ENCODE measurements at places on chromosomes 3 and 15.

DNA sequence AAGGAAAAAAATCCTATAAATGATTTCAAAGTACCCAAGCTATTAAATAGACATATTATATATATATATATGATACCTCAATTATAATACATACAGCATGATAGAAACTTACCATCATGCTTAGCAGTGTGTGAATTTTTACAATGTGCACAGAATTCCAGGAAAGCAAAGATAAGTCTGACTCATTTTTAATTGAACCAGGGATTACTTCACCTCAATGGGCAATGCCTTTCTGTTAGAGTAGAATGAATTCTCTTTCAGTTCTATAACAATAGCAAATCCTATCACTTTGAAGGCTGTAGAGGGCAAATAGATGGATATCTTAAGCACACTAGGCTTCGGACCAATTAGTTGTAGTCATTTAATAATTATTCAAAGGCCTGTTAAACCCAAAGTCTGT, 54.8 kb upstream of the P3H2 start:
- no peak for DNase-seq

DNA sequence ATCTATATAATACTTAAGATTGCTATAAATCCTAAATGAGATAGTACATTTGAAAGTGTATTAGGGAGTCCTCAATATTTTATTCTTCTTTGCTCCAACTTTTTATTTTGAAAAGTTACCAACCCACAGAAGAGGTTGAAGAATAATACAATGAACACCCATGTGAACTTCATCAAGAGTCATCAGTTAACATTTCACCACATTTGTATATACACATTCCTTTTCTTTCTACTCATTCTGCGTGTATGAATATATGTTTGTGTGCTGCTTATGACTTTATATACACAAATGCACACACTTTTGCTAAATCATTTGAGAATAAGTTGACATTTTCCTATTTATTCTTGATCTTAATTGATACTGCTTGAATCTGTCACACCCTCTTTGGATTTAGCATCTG, 193.3 kb upstream of the CGNL1 start:
- DNase-seq = no peak

DNA sequence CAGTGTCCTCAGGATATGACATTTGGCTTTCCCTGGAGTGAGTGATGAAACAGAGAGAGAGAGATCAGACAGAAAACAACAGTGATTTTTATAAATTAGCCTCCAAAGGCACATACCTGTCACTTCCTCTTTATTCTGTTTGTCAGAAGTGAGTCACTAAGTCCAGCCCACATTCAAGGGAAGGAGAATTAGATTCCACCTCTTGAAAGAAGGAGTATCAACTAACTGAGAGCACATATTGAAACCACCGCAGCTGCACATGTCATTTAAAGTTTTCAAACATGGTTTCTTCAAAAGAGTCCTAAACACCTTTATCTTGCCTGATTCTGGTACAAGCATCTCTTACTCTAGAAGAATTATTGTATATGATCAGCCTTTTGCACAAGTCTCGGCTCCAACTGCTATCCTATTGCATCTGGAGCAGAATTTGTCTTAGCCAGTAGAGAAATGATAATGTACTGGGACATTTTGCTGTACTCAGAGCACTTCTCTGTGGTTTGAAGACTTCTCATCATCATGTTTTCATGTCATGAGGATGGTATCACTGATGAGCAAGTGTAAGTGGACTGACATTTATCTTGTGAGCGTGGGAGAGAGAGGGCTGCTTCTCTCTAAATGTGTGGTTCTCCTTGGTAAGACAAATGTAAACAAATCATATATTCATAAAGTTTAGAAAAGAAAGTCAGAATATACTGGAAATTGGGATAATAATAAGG, 338.9 kb upstream of the CFAP20DC start:
- DNase-seq = no peak

DNA sequence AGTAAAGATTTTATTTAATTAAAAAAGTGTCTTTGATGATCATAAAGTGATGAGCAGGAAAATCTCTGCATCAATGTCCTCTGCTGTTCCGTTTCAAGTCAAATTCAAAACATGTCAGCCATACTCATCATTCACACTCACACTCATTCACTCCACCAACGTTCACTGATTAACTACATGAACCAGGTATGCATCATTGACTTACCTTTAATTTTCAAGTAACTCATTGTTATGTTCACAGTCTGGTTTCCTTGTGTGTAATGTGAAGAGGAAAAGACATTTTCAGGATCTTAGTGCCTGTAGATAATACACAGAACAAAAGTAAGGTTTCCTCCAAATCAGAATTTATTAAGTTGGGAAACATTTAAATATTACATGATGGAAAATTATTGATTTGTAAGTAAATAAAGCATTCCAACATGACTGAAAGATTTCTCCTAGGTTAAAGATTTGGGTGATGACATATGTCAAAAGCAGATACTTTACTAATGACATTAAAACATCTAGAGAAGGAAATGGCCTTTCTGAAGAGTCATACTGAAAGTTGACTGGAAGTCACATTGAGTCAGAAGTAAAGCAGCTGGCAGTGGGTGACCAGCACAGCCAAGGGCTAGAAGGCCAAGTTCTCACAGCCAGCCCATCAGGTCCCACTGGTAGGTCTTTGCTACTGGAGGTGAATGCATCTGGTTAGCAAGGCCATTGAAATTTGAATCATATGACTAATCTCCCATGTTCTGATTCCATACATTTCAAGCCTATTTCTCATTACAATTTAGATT, 251.9 kb downstream of the CDIN1 start:
- peak; percentile 76 for DNase-seq

- DNase-seq = no peak
Observed at GRCh38 chr15:93308026-93308690, 219.1 kb upstream of the RGMA start.

DNA sequence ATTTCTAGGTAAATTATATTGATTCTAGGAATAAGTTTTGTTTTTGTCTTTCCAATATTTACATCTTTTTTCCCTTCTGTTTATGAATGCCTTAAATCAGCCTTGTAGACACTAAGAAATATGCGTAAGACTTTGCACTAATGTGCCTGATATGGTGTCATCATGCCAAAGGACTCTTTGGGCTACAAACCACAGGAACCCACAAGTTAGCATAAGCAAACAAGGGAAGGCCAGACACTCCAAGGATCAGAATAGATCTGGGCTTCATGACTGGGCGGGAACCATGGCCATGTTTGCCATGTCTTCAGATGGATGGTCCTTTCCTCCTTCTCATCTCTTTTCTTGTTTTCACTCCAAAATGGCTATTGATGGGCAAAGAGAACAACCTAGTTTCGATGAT, 242.2 kb upstream of the CHRNA7 start:
- no peak for DNase-seq

DNA sequence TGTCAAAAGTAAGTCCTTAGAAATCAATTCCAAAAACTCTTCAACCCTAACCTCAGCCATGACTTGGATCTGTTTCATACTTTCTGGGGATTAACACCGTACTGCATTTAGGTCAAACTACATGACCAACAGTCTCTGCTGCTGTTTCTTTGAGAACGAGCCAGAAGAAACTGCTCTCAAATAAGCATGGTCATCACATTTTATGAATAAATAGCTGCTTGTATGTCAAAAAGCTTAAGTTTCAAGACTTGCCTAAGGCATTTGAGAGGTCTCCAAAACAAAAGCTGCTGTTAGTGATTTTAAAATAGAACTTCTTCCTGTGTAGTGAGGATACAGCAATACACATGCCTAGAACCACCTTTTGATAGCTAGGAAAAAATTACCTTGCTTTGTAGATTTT, 166.3 kb upstream of the CHRM5 start:
- no peak for DNase-seq

DNA sequence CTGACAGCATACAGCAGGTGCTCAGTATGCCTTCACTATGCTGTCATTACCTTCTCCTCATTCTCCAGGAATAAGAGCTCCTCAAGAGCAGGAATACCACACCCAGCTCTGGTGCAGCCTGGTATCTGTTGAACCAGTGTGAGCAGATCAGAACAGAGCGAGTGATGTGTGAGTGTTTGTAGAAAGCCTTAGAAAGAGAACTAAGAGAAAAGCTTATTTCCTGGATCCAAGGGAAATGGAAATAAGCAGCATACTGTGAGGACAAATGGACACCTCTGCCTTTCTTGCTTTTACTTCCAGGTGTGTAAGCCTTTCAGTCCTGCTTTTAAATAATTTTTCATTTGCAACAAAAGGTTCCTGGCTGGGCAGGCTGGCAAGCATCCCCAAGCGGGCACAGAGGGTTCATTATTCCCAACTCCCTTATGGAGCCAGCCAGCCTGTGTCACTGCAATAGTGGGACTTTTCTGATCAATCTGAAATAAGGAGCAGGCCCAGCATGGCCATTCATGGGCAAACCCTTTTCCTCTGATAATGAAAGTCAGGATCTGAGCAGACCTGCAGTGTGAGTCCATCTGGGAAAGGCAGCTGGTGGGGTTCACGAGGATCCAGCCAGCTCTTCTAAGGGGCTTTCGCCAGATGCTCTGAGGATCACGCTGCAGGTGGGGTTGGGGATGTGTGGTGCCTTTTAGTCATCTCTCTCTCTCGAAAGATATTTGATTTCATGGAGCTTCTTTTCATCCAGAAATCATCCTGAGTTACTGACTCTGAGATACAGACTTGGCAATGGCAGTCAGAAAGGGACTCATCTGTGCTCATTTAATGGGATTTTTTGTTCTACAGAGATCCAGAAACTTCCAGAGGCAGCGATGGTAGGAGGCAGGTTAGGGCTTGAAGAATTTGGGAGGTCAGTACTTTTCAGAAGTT, 594.9 kb upstream of the CFAP20DC start:
- DNase-seq = no peak

GRCh38 chr3:126051741-126052140, 32.2 kb downstream of the SLC41A3 start:
- DNase-seq = no peak

- DNase-seq = no peak
Observed at GRCh38 chr3:195548987-195549386, 5.9 kb upstream of the PPP1R2 start.

DNA sequence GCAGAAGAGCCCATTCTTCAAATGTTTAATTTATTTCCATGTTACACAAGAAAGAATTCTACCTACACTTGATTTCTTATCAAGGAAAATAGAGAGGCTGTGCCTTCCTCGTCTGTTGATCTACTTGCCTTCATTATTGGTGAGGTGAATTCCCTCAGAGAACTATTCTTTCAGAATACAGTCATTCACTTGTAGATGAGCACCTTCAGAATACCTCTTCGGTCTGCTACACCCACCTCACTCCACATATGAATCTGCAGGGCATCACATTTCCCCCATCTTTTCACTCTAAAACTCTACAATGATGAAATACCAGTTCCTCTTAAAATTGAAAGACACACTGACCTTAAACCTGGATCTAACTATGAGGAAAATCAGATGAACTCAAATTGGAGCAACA, 43.0 kb downstream of the TAFA4 start:
- no peak for DNase-seq

- DNase-seq = no peak
Observed at GRCh38 chr3:14225421-14225820, 46.8 kb downstream of the LSM3 start.

DNA sequence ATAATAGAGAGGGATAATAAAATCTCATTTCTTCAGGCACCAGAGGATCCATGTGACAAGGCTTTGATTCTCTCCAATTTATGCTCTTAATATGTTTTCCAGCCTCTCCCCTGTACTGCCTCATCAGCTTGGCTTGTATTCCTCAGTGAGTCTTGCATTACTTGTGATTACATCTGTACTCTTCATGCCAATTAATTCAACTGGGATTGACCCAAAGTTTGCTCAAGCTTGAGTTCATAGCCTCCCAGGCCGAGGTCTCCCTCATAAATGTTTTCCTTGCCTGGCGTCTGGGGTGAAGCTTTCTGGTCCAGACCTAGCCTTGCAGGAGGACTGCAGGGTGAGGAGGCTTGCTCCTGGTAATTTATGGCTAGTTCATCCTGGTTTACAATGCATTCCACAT, 146.9 kb downstream of the CHST2 start:
- DNase-seq = no peak

DNA sequence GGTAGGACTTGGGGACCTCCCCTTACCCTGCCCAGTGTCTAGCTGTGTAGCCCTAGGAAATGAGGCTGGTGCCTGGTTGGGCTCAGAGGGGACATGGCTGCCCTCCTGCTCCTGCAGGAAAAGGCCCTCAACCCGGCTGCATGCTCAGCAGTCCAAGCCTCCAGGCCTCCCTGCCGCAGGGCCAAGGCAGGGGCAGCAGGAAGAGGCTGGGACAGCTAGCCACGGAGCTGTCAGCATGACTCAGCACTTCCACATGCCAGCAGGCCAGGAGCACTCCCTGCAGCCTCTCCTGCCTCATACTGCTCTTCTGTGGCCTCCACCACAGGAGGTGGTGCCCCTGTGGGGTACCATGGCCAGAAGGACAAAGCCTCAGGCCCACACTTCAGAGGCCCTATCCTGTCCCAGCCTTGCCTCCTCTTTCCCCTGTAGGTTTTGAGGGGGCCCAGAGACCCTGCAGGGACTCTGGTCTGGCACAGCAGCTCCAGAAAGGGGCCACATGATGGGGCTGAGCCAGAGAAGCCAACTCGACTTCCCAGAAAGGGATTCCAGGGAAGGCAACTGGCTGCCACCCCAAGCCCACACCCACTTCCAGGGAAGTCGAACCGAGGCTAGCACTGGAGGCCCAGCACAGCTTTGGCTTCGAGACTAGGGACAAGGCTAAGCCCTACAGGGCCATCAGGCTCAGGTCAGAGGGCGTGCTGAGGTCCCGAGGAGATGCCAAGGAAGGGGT, 19.5 kb downstream of the TKT start:
- DNase-seq = peak; percentile 88

- peak; percentile 72 for DNase-seq
Observed at GRCh38 chr15:81410318-81410753, 36.3 kb upstream of the TMC3 start.

- peak; percentile 54 for DNase-seq
Observed at GRCh38 chr15:56837273-56837672, 81.2 kb upstream of the TCF12 start.

GRCh38 chr3:25823314-25823713, 33.4 kb downstream of the OXSM start:
- DNase-seq = no peak

DNA sequence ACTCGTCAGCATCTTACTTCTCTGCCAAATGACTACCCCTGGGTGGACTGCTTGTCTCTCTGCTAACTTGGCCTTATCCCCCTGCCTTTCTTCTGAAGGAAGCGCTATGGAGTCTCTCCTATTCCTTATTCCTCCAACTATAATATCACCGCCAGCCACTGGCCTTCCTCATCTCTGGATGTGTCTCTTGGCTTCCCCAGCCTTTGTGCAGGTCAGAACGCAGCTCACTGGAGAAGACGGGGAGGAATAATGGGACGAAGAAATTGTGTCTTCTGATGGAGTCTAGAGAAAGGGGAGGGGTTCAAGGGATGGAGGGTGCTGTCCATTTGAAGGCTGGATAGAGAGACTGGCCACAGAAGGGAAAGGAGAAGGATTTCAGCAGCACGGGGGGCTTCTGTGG, 16.9 kb downstream of the ITGA11 start:
- no peak for DNase-seq

DNA sequence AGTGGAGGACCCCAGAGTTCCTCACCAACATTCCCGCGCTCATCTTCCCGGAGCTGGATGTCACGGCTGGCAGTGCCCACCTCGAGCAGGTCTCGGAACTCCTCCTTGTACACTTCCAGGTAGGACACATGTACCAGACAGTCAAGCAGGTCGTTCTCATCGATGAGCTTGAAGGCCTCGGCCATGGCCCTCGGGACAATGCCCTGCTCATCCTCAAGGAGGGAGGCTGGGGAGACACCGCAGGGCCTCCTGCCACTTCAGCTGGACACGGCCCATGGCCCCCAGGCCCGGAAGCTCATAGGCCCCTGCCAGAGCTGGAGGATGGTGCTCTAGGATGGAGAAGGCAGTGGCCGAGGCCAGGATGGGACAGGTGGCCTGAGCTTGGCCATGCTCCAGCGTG, 5.6 kb downstream of the KIF7 start:
- DNase-seq = no peak

GRCh38 chr3:42694366-42694765, 8.2 kb downstream of the HHATL start:
- no peak for DNase-seq
